Trophoblast cell (in vitro differentiated cells and primary cell): ENCODE measurements at places on chromosomes 7 and 10.

DNA sequence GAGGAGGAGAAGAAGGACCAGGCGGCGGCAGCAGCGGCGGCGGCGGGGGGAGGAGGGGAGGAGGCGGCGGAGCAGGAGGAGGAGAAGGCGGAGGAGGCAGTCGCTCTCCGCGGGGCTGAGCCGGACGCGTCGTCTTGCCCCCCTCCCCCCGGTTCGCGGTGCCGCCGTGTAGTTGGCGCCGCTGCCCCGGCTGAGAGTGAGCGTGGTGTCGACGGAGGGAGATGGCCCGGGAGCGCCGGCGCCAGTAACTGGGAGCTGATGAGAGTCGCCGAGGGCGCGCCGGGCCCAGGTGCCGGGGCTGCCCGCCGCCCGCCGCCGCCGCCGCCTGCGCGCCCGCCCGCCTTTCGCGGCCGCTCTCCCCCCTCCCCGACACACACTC is 257 bp downstream of the WAC start:
- DNase-seq: no peak

DNA sequence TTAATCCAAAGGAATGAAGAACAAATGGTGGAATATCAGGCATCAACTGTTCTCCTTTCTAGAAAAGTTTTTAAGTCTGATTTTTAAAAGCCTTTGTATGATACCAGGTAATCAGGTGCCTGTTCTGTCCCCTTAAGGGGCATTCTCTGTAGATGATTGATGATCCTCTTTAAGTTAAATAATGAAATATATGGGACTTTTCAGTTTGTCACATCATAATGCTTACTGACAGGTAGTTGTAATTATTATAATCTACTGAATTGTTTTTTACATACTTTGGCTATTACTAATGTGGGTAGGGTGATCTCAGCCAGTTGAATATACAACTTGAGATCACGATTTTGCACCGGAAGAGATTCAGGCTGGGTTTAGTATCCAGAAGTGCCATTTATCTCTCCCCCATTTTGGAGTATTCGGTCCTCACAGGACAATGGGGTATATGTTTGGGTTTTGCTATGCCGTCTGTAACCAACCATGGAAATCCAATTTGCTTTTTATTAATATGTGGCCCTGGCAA is 330.2 kb downstream of the BICC1 start:
- DNase-seq: no peak

GRCh38 chr7:15681186-15681585 is 5.3 kb downstream of the MEOX2 start:
- no peak for DNase-seq

DNA sequence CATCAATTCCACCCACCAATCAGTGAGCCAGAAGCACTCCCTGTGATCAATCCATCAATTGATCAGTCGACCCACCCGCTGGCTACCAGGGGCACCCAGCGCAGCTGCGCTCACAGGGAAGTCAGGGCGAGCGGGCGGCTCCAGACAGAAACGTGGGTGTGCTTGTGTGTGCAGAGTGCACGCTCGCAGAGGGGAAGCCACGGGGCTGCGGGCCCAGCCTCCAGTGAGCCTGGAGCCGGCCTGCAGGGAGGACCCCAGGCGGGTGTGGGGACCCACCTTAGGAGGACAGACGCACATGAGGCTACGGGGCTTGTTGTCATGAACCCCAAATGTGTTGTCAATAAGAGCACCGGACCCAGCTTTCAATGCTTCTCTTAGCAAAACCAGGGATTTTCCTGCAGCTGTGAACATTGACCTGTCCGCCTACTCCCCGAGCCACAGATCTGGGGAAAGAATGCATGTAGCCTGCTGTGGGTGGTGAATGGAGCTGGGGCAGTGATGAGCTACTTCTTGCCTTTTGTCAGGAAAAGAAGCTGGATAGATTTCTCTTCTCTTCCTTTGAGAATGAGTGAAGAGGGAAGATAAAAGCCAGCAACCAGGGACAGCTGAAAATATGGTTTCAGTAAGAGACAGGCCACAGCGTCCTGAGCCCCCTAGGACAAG is 497.8 kb downstream of the DNAJB6 start:
- DNase-seq: no peak

DNA sequence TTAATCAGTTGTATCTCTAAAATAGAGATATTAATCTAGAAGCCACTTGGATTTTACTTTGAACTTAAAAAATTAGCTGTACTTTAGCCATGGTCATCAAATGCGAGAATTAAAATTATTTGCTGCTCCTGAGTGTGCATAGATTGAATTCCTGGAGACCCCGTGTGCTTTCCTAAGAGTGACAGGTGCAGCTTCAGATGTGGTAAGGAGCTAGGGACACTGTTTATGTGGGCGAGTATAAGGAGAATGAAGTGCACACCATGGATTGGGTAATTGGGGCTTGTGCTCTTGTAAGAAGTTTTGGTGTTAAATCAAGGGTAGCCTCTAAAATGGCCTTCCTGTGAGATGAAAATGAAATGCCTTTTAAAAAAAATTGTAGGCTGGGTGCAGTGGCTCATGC is 9.8 kb downstream of the PLCE1 start:
- no peak for DNase-seq

GRCh38 chr10:9051328-9051974 is 997.0 kb downstream of the GATA3 start:
- DNase-seq: no peak

DNA sequence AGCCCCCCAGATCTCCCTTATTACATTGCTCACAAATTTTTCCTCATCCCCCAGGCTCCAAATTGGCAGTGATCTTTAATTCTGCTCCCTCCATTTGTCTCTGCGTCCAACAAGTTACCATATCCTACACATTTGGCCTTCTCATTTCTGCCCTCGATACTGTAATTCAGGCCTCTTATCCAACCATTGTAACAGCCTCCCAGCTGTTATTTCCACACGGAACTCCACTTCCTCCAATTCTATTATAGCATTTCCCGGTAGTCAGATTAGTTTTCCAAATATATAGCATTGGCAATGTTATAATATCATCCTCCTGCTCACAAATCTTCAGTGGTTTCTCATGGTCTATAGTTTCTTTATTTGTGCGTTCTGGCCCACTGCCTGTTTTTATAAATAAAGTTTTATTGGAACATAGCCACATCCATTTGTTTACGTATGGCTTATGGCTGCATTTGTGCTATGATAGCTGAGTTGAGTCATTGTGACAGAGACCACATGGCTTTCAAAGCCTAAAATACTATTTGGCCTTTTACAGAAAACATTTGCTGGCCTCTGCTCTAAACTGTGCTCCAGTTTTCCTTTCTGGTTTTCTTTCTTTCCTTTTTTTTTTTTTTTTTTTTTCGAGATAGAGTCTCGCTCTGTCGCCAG is 126.5 kb upstream of the ZNF438 start:
- no peak for DNase-seq

DNA sequence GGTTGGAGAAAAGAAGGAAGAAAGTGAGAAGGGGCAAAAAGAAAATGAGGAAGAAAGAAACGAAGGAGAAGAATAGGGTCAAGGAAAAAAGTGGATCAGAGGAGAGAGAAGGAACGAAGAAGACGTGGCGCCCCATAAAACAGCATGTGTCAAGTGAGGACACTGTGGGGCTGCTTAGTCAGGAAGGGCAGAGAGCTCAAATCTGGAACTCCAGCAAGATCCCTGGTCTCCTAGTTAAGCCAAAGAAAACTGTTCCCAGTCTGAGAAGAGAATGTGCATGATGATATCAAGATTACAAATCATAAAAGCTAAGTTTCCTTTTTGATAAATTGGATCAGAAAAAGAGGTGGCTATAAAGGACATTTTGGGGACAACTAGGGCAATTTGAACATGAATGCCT is 33.0 kb downstream of the CREB3L2 start:
- DNase-seq: no peak
